Erythroblast (primary cell): ENCODE measurements at places on chromosomes 3 and 15.

DNA sequence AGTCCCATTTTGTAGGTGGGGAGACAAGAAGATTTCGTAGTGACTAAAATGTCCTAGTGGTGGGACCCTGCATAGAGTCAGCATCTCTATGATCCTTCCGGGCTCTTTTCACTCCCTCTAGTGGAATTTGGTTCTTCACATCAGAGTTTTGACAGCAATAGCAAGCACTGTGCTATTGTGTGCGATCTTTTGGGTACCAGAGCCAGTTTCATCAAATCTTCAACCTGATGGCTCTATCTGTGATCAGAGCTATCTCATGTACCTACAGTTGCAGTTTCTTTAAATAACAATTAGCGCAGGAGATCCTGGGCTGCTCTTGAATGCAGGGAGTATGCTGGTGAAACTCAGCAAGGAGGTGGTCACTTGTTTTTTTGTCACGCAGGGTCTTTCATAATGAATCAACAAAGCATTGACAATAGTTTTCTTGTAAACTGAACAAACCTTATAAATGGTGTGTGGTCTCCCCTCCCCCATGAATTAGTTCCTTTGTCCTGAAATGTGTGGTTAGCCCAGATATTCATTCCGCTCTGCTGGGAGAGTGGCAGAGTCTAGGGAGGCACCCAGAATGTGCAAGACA lies 257.2 kb upstream of the SOX2 start:
- no peak for DNase-seq

GRCh38 chr15:82830427-82831173 lies 21.2 kb downstream of the WHAMM start:
- no peak for DNase-seq

- no peak for DNase-seq
These were observed 1.2 kb upstream of the COL6A6 start for GRCh38 chr3:130515755-130516154.

DNA sequence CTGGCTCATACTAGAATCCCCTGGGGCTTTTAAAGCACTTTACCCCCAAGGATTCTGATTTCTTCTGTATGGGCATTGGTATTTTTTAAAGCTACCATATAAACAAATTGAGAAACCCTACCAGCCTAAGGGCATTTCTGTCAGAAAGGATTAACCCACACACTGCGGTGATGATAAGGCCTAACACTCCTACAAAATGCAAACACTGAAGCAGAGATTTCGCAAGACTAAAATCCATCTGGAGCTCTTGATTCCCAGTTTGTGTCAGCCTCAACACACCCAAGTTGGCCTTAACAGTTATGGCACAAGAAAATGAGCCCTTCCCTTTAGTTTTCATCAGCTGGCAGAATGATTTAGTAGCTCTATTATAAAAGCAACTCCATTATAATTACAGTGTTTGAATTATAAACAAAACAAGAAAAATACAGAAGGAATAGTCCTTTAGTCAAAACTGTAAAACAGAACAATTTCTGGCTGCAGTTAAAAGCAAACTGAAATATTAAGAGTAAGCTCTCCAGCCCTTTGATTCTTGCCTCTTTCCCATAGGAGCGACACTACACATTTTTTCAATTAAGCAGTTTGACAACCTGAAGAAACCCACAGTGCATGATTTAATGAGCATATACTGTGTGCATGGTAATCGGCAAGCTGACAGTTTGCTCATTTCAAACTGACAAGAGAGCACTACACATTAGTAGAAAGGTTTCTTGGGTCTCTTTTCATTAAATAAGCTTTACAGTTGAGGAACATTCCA lies 441.2 kb downstream of the FHIT start:
- DNase-seq = no peak

- DNase-seq = no peak
These were observed 51.0 kb upstream of the TJP1 start for GRCh38 chr15:29873264-29873663.

- no peak for DNase-seq
These were observed 58.8 kb upstream of the GOLGA8A start for GRCh38 chr15:34496207-34496995.

- DNase-seq = peak; percentile 50
These were observed at the start of gene PRRT3 for GRCh38 chr3:9951962-9952805. Gene PRRT3, minus strand, starts transcription at chr3:9952408. Its CDS starts 2,293 bp downstream, at chr3:9950115.

DNA sequence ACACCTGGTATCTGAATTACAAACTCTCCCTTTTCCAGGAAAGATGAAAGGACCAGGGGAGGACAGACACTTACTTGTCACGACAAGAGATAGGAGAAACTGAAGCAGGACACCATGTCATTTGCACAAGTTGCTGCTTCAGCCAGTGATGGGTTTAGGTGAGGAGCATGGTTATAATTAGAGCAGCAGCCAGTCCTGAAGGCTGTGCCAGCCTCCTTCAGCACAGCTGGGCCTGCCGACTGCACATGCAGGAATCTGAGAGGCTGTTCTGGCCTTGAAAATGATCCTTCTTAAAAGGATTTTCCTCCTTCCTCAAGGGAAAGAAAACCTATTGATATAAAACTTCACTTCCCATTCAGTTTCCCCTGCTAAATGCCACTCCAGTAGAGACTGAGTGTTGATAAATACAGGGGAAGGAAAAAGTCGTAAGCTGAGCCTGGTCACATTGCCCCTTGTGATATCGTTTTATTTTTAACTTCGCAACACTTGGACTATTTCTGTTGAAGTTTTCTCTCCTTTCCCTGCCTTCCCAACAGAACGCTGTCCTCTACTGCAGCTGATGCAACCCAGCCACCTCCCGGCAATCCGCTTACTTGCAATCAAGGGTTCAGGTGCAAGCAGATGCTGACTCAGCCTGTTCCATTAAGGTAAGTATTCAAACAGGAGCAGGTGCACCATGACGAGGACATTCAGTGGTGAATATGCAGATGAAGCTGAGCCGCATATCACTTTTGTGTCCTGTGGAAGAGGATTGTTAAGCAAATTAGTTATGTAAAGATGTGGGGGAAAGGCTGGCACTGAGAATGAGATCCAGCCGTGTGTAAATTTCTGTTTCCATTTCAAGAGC lies at the start of gene FBXO40:
Gene FBXO40 (plus strand): TSS at position 524 of the 847 bp plus-strand sequence. CDS start 27,197 bp downstream, outside the sequence.
- no peak for DNase-seq

DNA sequence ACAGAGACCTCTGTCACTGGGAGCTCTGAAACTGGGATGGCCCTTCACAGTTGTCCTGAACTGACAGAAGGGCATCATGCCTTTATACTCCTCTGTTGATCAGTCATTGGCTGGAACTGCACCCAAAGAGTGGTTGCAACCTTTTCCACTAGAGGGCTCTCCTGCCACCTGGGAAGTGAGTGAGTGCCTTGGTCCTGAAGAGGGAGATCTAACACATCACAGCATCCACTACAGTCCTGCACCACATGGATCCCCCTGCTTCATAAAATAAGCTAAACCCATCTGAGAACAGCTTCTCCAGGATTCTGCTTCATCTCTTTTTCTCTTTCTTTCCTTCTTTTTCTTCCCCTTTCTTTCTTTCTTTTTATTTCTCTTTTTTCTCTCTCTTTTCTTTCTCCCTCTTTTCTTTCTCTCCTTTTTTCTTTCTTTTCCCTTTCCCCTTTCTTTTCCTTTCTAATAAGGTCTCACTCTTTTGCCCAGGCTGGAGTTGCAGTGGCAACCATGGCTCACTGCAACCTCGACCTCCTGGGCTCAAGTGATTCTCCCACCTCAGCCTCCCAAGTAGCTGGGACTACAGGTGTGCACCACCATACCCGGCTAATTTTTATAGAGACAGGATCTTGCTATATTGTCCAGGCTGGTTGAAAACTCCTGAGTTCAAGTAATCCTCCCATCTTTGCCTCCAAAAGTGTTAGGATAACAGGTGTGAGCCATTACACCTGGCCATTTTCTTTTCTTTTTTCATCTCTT lies 42.8 kb upstream of the RAF1 start:
- DNase-seq = peak; percentile 69
